ENCODE measurements at places on chromosomes 1 and 21.

- no peak for DNase-seq
Measured at GRCh38 chr1:82323144-82323841, 522.6 kb downstream of the ADGRL2 start.

GRCh38 chr1:223547316-223548114, 118.0 kb downstream of the CAPN8 start:
- DNase-seq: no peak

DNA sequence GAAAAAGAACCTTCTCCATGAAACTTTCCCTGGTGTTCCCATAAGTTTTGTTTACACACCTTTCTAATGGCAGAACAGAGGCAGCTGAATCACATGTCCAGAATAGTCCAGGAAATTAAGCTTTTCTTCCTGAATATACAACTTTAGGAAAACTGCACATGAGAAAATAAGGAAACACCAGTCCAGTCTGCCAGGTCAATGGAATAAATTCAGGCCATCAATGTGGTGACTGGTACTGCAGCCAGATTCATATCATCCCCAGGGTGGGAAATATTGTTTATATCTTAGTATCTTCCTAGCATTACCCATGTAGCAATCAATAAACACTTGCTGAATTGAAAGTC, 6.7 kb upstream of the FBXO28 start:
- no peak for DNase-seq

- no peak for DNase-seq
Measured at GRCh38 chr1:98367426-98367825, 294.1 kb upstream of the SNX7 start.

- no peak for DNase-seq
Measured at GRCh38 chr1:156893048-156893953, at the start of gene PEAR1. TSS of gene PEAR1 (plus strand) at chr1:156893718. CDS start at chr1:156903927, 10,209 bp downstream.

GRCh38 chr1:212665241-212666115, 34.2 kb downstream of the BATF3 start:
- peak; percentile 64 for DNase-seq

DNA sequence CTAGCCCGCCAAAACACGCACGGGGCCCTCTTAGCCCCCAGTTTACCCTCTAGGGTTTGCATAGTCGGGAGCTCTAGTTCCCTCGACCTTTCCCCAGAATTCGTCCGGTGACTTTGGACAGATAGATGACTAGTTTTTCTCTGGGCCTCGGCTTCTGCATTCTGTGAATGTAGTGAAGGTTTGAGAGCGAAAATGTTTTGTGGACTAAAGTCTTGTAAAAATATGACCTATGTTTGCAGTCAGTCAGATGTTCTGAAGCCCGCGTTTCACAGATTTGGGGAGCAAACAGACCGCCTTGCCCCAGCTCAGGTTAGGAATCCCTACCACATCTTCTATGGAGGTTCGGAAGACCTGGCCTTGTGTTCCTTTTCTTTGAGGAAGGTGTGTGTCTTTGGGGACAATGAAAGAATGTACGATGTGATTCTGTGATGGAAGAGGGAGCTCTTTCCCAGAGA, 401 bp downstream of the UQCRH start:
- DNase-seq: no peak

DNA sequence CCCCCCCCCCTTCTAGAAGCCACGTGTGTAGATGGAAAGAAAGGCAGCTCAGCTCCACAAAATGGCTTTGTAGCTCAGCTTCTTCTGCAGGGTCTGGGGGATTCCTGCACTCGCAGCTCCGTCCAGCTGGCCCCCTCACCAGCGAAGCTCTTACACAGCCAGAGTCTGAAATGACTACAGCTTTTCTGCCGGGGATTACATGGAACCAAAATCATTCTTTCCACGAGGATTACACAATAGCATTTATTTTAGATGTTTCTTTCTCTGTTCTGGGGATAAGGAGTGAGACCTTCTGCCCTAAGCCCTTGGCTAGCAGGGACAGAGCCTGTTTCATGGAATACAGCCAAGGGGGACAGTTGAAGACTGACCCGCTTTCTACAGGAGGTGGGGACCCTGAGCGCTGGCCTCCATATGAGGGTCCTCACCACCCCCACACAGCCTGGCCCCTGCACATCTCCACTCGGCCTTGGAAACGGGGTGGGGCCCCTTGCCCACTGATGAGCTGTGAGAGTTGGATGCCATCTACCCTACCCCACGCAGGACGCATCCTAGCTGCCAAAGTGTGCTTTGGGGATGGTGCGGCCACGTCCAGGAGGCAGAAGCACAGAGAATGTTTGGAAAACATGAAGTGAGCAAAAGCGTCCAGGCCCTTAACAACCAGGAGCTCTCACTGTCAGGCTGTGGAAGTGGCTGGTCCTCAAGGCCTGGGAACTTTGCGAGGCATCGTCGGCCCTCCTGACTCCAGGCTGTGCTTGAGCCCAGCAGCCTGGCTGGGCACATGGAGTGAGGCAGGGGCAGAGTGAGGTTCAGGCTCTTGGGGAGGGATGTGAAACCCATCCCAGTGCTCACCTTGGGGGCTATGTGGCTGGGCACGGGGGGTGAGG, 14.5 kb downstream of the ACTRT2 start:
- no peak for DNase-seq

GRCh38 chr1:160416369-160416768, 16.0 kb downstream of the VANGL2 start:
- no peak for DNase-seq

GRCh38 chr1:55654750-55655149, 439.6 kb upstream of the USP24 start:
- DNase-seq: no peak

GRCh38 chr1:156081180-156081916, 917 bp downstream of the MEX3A start:
- no peak for DNase-seq

DNA sequence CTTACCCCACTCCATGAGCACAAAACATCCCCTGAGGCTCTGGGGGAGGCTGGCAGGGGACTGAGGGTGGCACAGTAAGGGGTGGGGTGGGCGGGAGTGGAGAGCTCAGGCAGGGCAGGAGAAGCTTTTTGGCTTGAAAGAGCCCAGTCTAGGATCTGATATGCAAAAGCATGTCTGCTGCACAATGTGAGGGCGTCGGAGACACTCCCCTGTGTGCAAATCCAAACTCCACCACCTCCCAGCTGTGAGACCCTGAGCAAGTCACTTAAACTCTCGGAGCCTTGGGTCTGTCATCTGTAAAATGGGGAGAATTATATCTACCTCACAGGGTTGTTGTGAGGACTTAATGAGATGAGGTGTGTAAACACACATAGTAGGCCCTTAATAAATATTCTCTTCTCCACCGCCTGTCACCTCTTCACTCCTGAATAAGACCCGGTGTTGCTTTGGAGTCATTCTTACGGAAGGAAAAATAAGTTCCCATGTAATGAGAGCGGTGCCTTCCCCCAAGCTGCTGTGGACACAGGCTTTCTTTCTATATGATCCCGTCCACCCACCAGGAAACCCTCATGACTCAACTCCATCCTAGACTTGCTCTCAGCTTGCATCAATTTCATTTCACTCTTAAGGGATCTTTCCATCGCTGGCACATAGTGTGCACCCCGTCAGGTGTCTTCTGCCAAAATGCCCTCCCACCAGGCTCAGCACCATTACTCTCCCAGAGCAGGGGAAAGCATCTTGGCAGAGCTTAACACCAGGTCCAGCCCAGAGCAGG, 12.5 kb downstream of the KCNN3 start:
- no peak for DNase-seq

DNA sequence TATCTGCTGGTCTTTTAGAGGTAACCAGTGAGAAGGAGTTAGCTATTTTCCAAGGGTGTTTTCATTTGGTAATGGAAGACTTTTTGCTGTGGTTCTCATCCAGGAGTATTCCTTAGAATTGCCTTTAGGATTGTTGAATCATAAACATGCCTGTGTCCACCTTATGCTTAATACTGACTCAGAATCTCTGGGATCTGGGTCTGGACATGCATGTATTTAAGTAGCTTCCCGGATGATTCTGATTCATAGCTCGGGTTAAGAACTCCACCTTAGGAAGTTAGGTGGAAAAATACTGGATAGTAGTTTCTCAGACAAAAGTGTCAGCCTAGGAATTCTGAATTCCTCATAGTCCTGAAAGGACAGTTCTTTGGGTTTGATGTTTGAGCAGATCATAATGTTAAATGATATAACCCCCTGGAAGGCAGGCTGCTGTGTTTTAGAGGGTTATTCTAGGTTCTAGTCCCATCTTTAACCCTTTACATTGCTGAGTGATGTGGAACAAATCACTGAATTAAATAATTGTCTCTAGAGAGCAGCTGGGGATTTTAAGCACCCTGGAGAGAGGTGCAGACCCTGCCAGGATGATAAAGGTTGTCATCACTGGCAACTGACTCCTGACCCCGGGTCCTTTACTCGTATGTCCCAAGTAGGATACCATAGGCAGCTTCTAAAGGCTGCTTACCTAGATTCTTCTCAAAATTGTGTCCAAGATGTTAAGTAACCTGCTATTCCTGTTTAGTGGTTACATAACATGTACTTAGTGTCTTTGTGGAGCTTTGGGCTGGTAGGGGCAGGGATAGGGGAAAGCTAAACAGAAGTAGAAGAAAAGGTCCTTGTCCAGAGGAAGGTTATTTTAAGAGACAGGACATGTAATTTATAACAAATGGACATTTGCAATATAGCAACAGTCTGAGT, 14.5 kb upstream of the C4BPB start:
- no peak for DNase-seq

- DNase-seq: no peak
Measured at GRCh38 chr1:12340544-12340930, 110.7 kb downstream of the VPS13D start.

- no peak for DNase-seq
Measured at GRCh38 chr1:243267471-243267880, 11.6 kb downstream of the SDCCAG8 start.

- no peak for DNase-seq
Measured at GRCh38 chr1:19010503-19010902, 54.0 kb upstream of the IFFO2 start.

DNA sequence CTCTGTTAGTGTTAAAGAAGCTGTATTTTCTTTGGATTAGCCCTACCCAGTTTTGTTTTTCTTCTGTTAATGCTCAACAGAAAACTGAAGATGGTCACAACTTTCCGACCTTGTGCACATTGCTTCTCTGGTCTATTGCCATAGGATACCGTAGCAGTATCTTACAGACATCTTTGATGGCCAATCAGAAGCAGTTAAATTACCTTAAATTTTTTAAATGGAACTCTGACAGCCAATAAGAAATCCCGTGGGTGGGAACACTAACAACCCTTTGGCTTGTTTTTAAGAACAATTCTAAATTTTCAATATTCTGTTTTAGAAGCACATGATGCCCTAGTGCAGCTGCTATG, 17.2 kb downstream of the NFYC start:
- DNase-seq: no peak

GRCh38 chr1:235670157-235670776, 20.7 kb upstream of the GNG4 start:
- DNase-seq: no peak

DNA sequence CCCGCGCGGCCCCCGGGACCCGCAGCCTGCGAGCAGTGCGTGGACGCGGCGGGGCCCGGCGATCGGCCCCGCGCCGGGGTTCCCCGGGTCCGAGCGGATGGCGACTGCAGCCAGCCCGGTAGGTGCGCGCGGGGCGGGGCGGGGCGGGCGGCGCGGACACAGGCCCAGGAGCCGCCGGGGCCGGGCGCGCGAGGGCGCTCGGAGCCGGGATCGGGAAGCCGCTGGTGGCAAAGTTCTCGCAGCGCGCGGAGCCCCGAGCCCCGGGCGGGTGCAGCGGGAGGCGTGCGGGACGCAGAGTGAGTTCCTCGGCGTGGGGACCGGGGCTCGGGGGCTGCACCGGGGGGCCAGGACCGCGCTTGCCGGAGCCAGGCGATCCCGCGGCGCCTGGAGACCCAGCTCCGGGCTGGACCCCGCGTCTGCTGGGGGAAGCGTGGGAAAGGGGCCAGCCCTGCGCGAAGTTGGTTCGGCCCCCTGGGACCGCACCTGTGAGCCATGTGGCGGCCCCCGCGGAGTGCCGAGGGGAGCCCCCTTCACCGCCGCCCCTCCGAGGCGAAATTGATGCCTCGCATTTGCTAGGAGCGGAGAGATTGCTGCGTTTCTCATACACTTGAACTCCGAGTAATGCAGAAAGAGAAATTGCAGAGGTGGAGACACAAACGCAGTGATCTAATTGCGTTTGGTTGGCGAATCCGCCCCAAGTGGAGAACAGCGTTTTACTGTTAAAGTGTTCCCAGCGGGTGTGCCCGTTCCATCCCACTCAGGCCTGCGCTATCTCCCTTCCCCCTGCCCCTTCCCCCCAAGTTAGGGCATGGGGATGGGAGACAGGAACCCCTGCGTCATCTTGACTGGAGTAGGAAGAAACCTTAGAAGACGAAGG, 228.9 kb upstream of the TMEM51 start:
- DNase-seq: no peak

DNA sequence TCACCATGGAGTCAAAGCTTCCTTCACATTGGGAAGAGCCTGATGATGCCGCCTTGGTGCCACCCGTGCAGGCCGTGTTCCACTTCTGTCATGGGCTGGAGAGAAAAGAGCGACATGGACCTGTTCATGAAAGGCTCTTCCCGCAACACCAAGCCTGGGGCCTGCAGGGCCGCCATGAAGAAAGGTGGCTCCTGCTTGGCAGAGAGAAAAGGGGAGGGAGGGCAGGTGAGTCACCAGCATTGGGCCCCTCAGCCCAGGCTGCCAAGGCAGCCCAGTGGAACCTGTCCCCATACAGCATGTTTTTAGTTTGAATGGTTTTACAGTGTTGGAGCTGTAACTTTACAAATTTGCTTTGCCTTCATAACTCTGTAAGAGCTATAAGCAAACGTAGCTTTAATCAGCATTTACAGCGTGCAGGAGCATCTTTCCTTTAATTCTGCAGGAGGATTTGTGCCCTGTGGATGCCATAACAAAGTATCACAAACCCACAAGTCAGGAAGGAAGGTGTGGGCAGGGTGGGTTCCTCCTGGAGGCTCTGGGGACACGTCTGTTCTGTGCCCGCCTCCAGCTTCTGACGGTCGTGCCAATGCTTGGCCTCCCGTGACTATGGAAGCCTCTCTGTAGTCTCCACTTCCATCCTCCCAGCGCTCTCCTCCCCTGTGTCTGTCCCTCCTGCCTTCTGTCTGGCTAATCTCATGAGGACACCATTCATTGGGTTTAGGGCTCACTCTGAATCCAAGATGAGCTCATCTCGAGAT, 49.1 kb downstream of the RIPK4 start:
- DNase-seq: no peak

DNA sequence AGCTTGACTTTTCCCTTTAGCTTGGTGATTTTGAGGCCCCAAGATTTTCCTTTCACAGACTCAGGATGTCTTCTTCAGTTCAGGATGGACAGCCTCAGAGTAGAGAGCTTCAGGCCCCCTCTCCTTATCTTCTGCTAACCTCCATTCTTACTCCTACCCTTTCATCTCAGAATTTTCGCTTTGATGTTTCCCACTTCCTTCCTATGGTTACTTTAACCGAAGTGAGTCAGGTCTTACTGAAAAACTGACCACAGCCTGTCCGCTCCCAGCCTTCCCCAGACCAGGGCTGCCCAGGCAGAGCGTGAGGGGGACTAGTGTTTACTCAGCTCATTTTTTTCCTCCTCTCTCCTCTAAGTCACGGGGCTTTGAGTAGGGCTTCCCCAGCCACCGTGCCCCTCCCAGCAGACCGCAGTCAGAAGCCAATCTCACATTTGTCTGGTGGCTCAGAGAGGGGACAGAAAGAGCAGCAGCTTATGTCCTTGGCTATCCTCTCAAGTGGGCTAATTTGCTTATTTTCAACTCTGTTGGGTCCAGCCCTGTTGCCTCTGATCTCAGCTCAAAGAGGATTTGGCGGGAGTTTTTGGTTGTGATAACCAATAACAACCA, 4.2 kb upstream of the IL19 start:
- peak; percentile 56 for DNase-seq

- no peak for DNase-seq
Measured at GRCh38 chr1:63640633-63641567, 47.7 kb downstream of the PGM1 start.
